ENCODE measurements at places on chromosomes 13 and 19.

- no peak for DNase-seq
These were observed 5.7 kb downstream of the COMP start for GRCh38 chr19:18785179-18786124.

- DNase-seq: no peak
These were observed 2.1 kb downstream of the TRIM13 start for GRCh38 chr13:49998714-49999624.

DNA sequence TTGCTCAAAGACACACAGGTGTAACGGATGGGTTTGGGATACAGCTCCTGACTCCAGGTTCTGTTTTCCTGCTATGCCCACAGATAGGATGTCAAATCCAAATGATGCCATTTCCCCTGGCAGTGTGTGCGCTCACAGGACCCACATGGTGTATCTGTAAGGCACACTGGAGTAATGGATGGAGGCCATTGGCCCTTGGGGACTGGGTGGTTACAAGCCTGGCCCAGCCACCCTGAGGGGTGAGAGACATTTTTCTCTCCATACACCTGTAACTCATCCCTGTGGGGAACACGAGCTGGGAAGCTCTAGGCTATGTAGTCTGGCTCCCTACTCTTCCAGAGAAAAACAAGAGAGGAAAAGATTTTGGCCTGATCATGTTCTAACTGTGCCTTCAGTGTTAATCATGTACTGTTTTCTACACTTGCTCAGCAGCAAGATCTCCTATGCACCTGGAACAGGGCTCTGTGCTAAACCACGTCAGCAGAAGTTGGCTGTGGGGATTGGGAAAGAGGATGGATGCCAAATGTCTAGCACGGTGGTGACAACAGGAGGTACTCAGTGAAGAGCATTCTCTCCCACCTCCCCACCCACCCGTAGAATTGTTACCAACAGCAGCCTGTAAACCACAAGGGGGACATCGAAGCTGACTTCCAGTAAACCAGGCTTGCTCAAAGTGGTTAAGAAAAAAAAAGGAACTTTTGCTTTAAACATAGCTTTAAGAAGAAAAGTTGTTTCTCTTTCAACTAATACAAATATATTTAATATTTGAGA, 237.0 kb downstream of the LACC1 start:
- no peak for DNase-seq

- no peak for DNase-seq
These were observed 3.6 kb upstream of the A1BG start for GRCh38 chr19:58356766-58357480.

GRCh38 chr19:7865262-7865911, 8.8 kb downstream of the PRR36 start:
- DNase-seq: no peak

- DNase-seq: no peak
These were observed 1.5 kb upstream of the TMEM145 start for GRCh38 chr19:42311657-42312056.

DNA sequence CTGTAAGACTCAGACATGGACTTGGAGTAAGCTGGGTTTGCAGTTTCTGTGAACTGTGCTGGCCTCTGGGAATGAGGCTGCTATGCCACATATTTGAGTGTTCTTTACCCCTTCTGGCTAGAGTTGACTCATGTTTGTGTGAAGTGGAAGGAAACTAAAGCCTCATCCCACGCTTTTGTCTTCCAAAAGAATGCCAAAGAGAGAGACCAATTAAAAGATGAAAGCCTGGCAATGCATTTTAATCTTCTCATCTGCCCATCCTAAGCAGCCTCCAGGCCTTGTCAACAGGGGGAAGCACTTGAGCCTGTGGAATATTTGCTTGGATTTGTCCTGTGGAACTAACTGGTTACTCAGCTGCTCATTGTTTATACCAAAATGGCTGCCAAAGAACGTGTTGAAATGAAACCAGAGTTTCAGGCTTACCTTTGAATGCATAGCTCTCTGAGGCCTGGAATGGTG, 49.1 kb downstream of the LMO7 start:
- DNase-seq: no peak

GRCh38 chr13:70604448-70604847, 496.2 kb upstream of the KLHL1 start:
- no peak for DNase-seq

DNA sequence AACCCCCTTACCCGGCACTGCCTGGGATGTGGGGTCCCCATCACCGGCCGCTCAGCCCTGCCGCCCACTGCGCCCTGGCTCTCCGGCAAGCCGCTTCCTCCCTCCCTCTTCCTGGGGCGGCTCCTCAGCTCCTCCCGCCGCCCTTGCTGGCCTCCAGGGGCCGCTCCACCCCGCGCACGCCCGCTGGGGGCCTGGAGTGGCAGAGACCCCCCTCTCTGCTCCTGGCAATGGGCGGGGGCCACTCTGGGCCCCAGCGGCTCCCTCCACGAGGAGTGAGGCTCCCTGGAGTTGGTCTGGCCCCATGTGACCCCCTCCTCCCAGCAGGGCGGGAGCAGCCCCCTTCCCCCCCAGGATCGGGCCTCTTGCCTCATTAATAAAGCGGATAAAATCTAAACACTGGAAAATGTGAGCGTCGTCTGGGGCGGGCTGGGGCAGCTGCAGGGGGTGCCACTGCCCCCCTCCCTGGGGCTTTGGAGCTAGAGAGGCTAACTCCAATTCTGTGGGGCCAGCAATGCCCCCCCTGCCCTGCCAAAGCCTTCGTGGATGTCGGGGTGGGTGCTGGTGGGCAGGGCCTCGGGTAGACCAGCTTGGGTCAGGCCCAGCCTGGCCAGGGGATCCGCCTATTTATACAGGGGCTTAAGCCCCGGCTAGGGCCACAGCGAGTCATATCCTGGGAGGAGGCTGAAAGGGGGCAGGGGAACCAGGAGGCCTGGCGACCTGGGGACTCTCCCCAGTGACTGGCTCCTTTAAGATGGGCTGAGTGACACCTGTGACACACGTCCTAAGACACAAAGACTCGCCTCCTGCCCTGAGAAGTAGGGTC, at the start of gene PTGER1:
Gene PTGER1, minus strand, starts transcription at position 104 of the 823 bp plus-strand sequence. CDS start 1,034 bp downstream, outside the sequence.
- no peak for DNase-seq

DNA sequence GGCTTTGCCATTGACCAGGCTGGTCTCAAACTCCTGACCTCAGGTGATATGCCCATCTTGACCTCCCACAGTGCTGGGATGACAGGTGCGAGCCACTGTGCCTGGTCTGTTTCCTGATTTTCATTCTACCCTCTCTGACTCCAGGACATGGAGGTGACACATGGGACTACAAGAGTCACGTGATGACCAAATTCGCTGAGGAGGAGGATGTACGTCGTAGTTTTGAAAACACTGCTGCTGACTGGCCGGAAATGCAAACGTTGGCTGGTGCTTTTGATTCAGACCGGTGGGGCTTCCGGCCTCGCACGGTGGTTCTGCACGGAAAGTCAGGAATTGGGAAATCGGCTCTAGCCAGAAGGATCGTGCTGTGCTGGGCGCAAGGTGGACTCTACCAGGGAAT, 40.2 kb downstream of the NLRP5 start:
- no peak for DNase-seq

GRCh38 chr13:72805676-72806346, 23.9 kb downstream of the PIBF1 start:
- no peak for DNase-seq

DNA sequence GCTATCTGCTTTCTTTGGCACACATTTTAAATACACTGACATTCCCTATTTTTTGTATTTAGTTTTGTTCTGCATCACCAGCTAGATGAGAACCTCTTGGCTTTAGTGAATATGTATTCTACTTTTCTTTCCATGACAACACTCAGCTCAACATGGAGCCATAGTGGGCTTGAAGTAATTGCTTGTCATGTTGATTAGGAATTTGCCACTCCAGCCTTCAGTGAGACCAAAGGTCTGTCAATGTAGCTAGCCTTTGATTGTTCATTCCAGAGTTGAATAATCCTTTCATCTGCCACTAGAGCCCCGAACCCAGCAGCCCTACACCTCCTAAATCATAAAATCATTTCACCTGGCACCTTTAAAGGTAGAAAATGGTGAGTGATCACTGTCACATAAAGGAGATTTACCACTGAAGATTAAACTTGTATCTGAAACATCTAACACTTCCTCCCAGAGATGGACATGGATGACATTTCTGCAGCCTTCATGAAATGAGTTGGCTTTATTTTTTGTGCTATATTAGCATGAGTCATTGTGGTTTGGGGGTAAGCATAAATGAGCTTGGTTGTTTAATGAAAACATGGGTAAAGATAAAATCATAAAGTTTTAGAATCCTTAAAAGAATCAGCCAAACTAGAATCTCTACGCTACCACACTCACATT, 29.2 kb upstream of the GARRE1 start:
- DNase-seq: no peak

GRCh38 chr19:13033819-13034611, 38.7 kb downstream of the NFIX start:
- DNase-seq: no peak

DNA sequence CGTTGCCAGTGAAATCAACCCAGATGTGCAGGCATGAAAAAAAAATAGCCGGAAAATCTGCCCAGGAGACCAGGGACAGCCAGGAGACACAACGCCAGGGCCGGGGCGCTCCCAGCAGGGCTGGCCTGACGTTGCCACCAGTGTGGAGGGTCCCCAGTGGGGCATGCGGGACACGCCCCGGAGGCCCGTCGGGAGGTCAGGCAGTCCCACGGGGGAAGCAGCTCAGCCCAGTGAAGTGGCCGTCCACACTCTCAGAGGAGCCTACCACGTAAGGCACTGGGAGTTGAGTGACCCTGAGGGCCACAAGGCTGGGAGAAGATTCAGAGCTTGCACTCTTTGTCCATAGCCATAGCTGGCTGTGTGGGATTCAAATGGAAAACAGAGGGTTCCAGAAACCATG, 53.2 kb upstream of the GAS6 start:
- no peak for DNase-seq

- no peak for DNase-seq
These were observed 58.2 kb upstream of the EEF1AKMT1 start for GRCh38 chr13:20831933-20832332.

- no peak for DNase-seq
These were observed 598.0 kb downstream of the EFNB2 start for GRCh38 chr13:105937451-105937850.

DNA sequence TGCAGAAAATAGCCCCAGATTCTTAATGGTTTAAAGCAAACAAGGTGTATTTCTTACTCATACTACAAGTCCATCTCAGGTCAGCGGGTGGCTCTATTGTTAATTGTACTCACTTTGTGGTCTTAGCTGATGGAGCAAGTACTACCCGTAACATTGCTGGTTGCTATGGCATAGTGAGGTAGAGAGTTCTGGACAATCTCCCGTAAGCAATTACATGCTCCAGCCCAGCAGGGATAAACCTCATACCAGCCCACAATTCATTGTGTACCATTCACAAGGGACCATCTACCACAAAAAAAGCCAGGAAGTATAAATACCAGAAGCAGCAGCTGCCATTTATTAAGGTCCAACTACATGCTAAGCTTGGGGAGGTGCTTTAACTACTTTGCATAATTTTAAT, 167.1 kb downstream of the PCDH9 start:
- no peak for DNase-seq

- DNase-seq: no peak
These were observed 5.8 kb downstream of the QTRT1 start for GRCh38 chr19:10706990-10707389.

DNA sequence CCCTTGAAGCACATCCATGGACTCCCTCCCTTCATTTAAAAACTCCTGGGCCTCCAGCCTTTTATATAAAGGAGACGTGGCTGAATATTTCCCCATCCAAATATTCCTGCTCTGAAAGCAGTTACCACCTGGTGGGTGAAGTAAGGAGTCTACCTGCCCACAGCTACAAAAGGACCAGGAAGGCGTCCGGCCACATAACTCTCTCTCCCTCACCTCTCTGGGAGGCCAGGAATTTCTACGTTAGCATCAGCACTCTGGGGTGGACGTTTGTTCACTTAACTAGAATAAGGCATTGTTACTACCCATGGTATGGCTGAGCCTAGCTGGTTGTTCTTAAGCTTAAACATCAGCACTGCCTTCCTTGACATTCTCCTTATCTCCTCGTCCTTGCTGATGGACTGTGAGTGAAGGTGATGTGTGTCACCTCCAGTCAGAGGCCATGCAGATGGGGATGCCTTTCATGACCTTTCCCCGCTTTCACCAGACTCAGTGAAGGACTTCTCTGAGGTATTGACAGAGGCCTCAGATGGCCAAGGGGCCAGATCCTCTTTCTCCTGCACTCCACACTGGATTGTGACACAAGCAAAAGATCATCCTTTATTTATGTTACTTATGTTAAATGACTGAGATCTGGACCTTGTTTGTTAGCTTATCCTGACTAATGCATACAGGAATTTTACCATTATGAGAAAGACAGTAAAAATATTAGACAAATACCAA, 22.2 kb upstream of the KPNA3 start:
- no peak for DNase-seq

- DNase-seq: no peak
These were observed 54.3 kb downstream of the SLAIN1 start for GRCh38 chr13:77751513-77752456.

GRCh38 chr13:33249066-33249465, 36.5 kb downstream of the STARD13 start:
- no peak for DNase-seq

- DNase-seq: no peak
These were observed 15.7 kb downstream of the STK11 start for GRCh38 chr19:1220976-1221903.

DNA sequence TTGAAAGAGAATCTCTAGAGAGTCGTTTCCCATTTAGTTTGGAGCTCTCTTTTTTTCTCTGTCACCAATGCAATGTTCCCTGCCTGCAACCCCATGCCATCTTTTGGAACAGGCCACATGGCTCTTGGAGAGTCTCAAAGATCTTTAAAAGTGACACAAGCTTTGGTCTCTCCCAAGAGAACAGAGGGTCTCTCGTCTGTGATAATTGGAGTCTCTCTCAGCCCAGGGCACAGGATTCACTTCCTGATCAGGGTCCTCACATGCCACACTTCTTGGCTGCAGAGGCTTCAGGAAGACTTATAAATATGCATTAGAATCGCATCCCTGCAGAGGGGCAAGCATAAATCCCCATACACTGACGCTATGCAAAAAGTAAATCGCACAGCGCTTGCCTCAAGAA, 240.5 kb downstream of the IRS2 start:
- DNase-seq: no peak

DNA sequence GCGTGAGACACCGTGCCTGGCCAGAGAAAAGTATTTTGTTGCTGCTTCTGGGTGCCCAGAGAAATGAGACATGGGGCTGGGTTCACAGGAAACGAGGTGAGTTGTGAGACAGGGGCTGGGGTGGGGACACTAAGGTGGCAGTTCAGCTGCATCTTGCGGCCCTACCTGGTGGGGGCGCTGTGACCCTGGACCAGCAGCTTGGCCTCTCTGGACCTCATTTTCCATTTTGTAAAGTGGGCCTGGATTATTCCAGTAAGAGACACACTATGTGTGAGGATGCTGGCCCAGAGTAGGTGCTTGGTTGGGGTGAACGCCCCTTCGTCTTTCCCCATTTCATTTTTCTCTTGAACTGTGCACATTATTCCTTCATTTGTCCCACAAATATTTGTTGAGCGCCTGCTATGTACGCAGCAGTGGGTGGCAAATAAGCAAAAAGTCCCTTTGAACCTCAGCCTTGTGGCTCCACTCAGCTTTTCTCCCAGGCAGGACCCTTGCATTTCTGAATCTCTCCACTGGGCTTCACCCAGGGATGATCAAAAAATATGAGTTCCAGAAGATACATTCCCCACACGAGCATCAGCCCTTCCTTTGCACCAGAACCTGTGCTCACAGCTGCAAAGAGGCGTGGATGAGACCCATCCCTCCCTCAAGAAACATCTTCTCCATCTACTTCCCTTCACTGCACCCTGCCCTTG, 26.6 kb upstream of the OR10H1 start:
- DNase-seq: no peak

- DNase-seq: no peak
These were observed 207.0 kb downstream of the NALCN start for GRCh38 chr13:101209206-101209893.

All from thoracic aorta (tissue), 2 donors.